ENCODE measurements at places on chromosomes 7 and 10. TPM values are rescaled to one million over a fixed set of nuclear protein-coding genes. Genes with fewer than 3 reads are reported as not detected.

CTAGE6 gene
- 0.36 TPM for total RNA-seq

CCDC3 gene
- total RNA-seq: 6.9 TPM

ZNF277 gene
- total RNA-seq: 49.3 TPM

CHN2 gene
- total RNA-seq: 10.7 TPM

TASOR2 gene
- 66.7 TPM for total RNA-seq

FAM25G gene
- total RNA-seq: not detected

SLC16A12 gene
- total RNA-seq: 1.1 TPM

PAPSS2 gene
- 7.1 TPM for total RNA-seq

TRPV6 gene
- total RNA-seq: not detected

PAX4 gene
- total RNA-seq: not detected

NXPH1 gene
- total RNA-seq: not detected

GSDME gene
- total RNA-seq: 11.9 TPM

PHYHIPL gene
- total RNA-seq: 2.5 TPM

ITPRID1 gene
- total RNA-seq: not detected
